ENCODE measurements at places on chromosomes 11 and 22.

DNA sequence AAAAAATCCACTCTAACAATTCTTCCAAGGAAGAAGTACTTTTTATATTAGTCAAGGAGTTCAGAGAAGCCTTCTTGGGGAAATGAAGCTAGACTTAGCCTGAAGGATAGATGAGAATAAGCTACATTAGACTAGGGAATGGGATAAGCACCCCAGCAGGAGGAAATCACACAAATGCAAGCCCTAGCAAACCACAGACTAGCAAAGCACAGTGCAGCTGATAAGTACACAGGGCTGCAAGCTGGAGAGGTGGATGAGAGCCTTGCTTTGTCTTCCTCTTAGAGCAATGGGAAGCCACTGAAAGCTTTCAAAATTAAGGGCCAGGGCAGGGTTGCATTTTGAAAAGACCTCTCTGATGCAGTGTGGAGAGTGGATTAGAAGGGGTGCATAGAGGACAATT lies 946.2 kb downstream of the LRRC4C start:
- no peak for DNase-seq

DNA sequence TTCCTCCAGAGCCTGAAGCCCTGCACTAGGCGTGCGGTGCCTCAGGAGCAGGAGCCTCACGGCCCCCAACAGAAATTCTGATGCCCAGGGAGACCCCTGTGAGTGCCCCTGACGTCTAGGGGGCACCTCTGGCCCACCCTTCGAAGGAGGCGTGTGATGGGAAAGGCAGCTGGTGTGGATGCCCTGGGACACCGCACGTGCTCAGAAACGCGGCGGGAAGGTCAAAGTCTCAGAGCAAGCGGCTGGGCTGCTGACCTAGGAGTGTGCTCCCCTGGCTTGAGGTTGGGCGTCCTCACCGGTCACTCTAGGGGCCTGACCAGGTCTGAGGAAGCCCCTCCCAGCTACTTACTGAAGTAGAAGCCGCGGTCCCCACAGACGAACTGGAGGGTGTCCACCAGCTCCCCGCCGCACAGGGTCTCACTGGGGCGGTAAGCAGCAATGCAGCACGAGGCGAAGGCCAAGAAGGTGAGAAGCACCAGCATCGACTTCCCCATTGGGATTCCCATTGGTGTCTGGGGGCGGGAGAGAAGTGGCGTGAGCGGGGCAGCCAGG lies 4.1 kb downstream of the IGF2 start:
- DNase-seq = no peak

GRCh38 chr11:78504708-78505107 lies 70.0 kb downstream of the NARS2 start:
- DNase-seq = no peak

DNA sequence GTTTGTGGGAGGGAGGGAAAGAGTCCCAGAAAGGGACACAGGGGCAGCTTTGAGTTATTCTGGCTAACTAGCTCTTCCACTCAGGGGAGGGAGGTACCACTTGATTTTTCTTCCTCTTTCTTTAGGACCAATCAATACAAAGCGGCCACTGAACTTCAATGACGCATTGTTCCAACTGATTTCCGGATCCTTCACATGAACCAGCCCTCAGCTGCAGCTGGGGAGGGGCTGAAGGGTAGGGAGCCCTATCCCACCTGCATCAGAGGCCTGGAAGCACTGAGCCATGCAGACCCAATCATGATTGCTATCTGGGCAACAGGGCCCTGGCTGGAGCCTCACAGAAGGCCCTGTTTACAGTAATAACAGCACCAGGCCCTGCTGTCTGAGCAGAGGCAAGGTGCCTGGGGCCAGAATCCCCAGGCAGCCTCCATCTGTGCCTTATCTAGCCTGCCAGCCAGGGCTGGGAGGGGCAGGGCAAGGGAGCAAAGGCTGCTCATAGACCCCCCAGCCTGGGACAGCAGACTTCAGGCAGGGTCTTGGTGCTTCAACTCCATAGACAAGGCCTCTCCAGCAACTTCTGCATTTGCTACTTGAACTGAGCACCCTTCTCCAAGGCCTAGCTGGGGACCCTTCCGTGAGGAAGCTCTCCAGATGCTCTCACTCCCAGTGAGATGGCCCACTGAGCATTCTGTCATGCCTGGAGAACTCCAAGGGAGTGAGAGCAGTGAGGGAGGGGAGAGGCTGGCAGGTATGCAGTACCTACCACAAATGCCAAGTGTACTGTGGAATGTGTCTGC lies 22.5 kb downstream of the CLPB start:
- DNase-seq = no peak
